ENCODE measurements at places on chromosomes 13 and 19.

GRCh38 chr13:48508011-48508410, 24.9 kb downstream of the RCBTB2 start:
- no peak for DNase-seq

GRCh38 chr19:47002853-47003610, 16.6 kb upstream of the NPAS1 start:
- DNase-seq, result no peak

GRCh38 chr13:75356421-75356820, 125.5 kb downstream of the TBC1D4 start:
- DNase-seq, result no peak

- peak; percentile 48 for DNase-seq
Observed at GRCh38 chr19:3132971-3133792, 2.7 kb upstream of the GNA15 start.

DNA sequence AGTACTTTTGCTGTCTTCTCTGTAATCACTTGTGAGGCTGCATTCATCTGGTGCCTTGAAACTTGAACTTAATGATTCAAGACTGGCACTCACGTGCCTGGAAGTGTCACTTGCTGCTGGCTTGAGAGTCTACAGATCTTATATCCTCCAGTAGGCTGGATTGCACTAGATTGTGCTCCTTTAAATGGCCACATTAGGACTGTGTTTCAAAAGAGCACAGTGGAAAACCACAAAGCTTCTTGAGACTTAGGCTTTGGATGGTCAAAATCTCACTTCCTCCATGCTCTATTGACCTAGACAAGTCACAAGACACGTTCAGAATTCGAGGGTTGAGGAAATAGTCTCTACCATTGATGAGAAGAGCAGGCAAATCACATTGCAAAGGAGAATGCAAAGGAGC, 1278.8 kb upstream of the MIR17HG start:
- no peak for DNase-seq

DNA sequence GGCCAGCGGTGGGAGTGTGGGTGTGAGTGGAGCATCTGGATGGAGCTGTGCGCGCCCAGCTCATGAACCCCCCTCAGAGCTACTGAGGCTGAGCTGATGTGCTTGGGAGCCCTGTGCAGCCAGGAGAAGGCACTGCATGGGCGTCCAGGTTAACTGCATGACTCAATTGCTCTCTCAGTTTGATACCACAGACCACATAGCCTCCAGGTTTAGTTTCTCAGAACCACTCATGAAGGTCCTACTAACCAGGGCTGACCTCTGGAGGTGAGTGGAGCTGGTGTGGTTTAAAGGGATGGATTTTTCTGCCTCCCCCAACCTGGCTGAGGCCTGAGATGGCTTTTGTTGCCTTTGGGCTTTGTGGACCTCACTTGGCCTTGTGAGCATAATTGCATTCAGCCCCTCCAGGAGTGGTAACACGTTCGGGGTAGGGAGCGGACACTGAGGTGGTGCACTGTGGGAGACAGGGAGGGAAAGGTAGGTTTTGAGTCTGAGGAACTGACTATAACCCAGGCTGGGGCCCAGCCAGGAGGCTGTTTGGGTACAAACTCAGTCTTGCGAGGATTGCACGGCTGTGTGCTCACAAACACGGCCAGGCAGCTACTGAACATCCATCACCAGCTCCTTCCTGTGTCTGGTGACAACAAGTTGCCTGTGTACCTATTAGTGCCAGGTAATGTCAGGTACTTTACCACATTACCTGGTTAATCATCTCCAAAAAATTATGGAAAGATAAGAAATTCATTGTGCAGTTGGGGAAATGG, 97.5 kb downstream of the RGCC start:
- no peak for DNase-seq

GRCh38 chr13:65710514-65710913, 1519.6 kb downstream of the PCDH9 start:
- no peak for DNase-seq

DNA sequence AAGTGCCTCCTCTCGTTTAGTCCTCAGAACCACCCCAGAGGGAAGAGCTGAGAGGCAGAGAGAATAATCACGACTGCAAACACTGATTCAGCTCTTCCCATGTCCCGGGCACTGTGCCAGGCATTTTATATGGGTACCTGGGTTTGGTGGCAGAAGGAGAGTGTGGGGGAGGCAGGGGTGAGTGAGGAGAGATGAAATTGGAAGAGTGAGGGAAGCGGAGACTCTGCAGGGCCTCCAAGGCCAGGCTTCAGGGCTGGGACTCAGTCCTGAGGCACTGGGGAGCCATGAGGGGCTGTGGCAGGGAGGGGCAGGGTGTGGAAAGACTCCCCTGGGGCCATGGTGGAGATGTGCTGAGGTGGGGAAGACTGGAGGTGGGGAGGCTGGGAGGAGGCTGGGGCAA, 8.7 kb downstream of the SYNGR4 start:
- DNase-seq, result no peak

DNA sequence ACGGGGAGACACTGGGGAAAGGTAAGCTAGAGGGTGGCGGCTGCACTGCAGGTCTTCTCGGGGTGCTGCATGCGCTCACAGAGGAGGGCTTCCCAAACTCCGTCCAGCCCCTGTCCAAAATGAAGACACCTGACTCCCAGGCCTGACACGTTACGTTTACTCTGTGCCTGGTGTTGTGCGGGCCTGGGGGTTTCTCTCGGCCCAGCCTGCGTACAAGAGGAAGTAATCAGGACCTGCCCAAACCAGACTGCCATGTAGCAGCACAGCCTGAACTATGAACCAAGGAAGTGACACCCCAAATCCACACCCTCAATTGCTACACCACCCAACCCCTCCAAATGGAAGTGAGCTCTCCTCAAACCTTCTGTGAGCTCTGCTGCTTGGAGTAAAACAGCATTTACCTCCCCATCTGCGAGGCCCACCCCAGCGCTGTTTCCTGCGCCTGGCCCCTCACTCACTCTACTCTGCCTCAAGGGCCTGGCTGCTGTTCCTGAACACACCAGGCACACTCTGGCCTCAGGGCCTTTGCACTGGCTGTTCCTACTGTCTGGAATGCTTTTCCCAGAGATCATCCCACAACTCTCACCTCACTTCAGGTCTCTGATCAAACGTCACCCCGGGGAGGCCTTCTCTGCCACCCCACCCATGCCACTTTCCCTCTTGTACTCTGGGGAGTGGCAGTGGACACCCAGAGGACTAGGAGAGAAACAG, 3.0 kb downstream of the HSPBP1 start:
- no peak for DNase-seq

DNA sequence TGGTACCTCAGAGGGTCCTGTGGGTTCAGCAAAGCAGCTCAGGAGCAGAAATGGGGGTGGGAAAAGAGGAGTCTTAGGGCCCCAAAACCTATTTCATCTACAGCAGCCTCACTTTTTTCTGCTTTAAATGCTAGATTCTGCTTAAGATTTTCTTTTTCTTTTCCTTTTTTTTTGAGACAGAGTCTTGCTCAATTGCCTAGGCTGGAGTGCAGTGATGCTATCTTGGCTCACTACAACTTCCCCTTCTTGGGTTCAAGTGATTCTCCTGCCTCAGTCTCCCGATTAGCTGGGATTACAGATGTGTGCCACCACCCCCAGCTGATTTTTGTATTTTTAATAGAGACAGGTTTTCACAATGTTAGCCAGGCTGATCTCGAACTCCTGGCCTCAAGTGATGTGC, 30.7 kb upstream of the WDFY2 start:
- no peak for DNase-seq

- DNase-seq, result no peak
Observed at GRCh38 chr13:90108547-90108946, 1238.9 kb upstream of the MIR17HG start.

- no peak for DNase-seq
Observed at GRCh38 chr19:49390131-49390928, 2.3 kb downstream of the KASH5 start.

- DNase-seq, result no peak
Observed at GRCh38 chr19:19538061-19538784, at the start of gene CILP2. Gene CILP2 (plus strand): TSS chr19:19538265. CDS start chr19:19538350, 85 bp downstream.

GRCh38 chr13:51235186-51235585, 13.0 kb downstream of the FAM124A start:
- no peak for DNase-seq

GRCh38 chr13:24671386-24672113, 8.7 kb upstream of the ATP12A start:
- DNase-seq, result no peak

GRCh38 chr13:46609726-46610125, 56.8 kb downstream of the LRCH1 start:
- DNase-seq, result no peak

DNA sequence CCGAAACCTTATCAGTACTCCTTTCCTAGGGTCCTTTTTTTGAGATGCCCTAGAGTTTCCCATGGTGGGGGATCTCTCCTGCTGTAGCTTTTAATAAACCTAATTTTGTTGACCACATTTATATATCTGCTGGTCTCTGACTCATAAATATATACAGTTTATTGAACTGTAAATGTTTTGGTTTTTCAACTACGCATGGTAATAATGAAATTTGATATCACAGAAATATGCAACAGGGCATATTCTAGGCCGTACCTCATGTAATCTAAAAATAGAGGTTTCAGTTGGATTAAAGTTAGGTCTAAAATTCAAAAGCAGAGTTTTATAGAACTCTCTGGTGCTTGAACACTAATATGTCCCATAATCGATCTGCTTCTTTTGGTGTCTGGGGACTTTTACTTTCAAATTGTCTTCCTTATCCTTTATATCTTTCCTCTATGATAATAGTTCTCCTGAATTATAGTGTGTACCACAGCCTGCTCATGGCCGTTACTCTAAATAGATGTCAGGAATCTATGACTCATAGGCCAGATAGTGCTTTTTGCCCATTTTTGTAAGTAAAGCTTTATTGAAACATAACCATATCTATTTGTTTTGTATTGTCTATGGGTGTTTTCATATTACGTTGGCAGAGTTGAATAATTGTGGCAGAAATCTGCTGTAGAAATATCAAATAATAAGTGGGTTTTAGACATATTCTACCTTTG, 324.8 kb upstream of the PCDH9 start:
- no peak for DNase-seq

GRCh38 chr13:41064493-41064892, 3.2 kb downstream of the WBP4 start:
- no peak for DNase-seq

- DNase-seq, result no peak
Observed at GRCh38 chr13:65605396-65605795, 1624.7 kb downstream of the PCDH9 start.

GRCh38 chr13:44389060-44389666, 15.5 kb downstream of the SERP2 start:
- no peak for DNase-seq

- no peak for DNase-seq
Observed at GRCh38 chr19:56314018-56314380, 640 bp downstream of the ZSCAN5A start.

DNA sequence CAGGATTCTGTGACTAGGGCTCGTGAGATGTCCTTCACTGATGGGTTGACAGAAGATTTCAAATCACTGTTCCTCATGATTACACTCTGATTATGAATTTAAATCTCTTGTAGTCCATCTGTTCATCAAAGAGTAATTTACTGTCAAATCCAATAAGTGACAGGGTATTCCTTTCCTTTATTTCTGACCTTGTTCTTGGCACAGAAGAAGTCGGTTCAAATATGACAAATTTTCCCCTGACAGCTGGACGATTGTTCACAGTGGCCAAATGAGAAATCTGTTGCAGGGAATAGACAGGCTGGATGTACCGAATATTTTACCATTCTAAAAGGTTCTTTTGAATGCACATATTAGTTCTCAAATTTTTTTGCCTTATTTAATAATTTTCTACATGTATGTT, 767.3 kb upstream of the GPC6 start:
- no peak for DNase-seq

GRCh38 chr13:103772576-103772975, 706.4 kb upstream of the SLC10A2 start:
- no peak for DNase-seq

- no peak for DNase-seq
Observed at GRCh38 chr13:91747186-91747585, 348.8 kb downstream of the GPC5 start.

DNA sequence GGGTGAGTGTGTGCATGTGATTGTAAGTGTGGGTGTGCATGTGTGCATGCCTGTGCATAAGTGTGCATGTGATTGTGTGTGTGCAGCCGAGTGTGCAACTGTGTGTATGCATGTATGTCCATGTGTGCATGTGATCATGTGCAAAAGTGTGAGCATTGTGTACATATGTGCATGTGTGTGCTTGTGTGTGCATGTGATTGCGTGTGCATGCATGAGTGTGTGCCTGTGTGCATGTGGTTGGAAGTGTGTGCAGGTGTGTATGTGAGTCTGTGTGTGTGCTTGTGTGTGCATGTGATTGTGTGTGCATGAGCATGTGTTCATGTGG, 3.5 kb downstream of the PODNL1 start:
- no peak for DNase-seq

DNA sequence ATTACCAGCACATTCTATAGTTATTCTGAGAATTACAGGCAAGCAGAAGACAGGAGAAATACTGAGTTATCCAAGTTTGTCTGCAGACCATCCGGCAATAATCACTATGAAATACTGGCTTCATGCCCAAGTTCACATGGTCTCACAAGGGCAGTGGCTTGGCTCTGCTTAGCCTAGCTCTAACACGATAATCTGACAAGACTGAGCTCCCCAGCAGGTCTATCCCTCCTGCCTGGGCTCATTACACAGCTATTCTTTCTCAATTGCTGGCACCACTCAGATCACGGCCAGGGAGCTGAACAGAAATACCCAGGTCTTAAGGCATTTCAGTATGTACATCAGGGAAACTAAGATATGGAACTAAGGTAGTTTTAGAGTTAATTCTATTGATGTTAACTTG, 361.6 kb upstream of the PCDH20 start:
- no peak for DNase-seq

DNA sequence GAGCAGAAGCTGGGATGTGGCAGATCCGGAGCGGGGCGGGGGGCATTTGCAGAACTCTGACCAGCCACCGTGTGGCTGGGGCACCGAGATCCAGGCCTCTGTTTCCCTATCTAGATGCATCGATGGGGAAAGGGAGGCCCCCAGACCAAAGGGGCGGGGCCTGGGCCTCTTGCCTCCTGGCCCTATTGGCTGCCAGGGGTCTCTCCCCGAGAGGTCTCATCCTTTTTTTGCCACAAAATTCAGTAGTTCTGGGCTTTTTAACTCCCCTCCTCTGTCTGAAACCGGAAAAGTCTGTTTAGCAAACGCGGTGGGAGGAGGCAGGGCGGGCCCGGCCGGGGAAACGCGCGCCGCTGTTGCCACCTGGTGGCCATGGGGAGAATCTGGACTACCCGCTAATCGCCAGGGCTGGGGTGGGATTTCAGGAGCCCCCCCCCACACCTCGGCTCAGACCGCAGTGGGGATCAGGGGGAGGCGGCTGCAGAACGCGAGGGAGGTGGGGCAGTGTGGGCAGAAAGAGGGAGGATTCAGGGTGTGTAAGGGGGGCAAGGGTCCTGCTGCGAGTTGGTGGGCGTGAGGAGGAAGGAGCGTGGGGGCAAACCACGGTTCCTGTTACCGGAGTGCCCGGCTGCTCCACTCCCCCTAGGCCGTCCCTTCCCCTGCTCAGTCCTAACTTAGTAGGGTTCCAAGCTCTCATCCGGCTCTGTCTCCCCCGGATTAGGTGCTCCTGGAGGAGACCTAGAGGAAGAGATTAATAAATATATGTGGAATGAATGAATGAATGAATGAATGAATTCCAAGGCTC, 28.3 kb downstream of the IL12RB1 start:
- DNase-seq, result peak; percentile 70

GRCh38 chr13:31051999-31052398, 109.7 kb downstream of the HSPH1 start:
- no peak for DNase-seq

Measured in stimulated activated CD4-positive, alpha-beta T cell treated with anti-CD3 and anti-CD28 coated beads, TNF-alpha, amount 100 ng/mL, for 24 hours (primary cell).